ENCODE measurements at places on chromosomes 6 and 20. TPM values are rescaled to one million over a fixed set of nuclear protein-coding genes. Genes with fewer than 3 reads are reported as not detected.

Gene HSPA12B
- total RNA-seq, result 6.6 TPM

Gene NKX2-4
- not detected for total RNA-seq

Gene AHCY
- 101 TPM for total RNA-seq

Gene SIRPG
- not detected for total RNA-seq

Gene PGC
- total RNA-seq, result not detected

Gene PARD6B
- total RNA-seq, result 0.07 TPM

Gene TP53TG5
- total RNA-seq, result not detected

Gene ID4
- not detected for total RNA-seq

Gene TMEM74B
- total RNA-seq, result 1.1 TPM

Gene ULBP2
- total RNA-seq, result 7.0 TPM

Gene SLC2A10
- 11.1 TPM for total RNA-seq

Gene OR12D3
- total RNA-seq, result not detected

Gene MROH8
- 2.7 TPM for total RNA-seq

DNA sequence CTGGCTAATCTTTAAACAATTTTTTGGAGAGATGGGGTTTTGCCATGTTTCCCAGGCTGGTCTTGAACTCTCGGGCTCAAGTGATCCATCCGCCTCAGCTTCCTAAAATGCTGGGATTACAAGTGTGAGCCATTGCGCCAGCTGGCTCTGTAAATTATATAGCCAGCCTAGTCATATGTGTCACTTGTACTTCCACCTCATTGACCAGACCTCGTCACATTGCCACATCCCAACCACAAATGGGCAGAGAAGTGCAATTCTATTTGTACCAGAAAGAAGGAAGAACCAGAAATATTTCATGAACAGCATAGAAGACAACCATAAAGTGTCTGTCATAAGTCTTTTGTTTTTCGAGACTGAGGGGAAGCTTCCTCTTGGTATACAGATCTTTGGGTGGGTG is 304.9 kb upstream of the RNF24 start:
- DNase-seq, result no peak

GRCh38 chr20:57403216-57403615 is 12.0 kb downstream of the RBM38 start:
- DNase-seq, result no peak

DNA sequence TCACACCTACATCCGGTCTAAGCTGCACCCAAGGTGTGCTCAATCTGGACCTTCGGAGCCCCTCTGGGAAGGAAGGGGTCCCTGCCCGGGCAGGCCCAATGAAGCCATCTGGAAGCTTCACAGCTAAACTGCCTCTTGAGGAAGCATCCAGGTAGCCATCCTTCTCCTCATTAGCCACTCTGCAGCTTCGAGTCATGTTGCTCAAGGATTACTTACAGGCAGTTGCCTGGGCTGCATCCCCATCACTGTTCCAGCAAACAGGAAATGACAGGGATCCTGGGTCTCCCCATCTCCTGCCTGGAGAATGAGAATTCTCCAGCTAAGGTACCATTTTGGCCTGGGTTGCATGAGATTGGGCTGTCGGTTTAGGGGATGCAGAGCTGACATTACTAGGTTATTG is 91.7 kb downstream of the ERMARD start:
- DNase-seq, result no peak

GRCh38 chr6:28269492-28269891 is 2.5 kb downstream of the ZSCAN26 start:
- DNase-seq, result peak; percentile 75

DNA sequence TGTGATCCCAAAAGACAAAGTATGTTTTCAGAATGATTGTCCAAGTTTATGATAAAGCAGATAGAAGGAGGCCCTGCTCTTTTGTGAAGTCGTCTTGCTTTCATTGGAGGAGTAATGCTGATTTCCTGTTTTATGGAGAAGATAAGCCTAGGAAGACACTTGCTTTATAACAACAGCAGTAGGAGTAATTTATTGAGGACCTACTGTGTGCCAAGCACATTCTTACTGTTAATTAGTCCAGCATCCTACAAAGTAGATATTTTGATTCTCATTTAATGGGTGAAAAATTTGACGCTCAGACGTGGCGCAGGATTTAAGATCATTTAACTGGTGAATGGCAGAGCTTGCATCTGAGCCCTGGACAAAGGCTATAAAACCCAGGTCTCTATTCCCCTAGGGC is 87.6 kb downstream of the ZDHHC14 start:
- DNase-seq, result no peak

- no peak for DNase-seq
Observed at GRCh38 chr6:20693466-20694063, 159.3 kb downstream of the CDKAL1 start.

- no peak for DNase-seq
Observed at GRCh38 chr6:93177918-93178317, 241.4 kb downstream of the EPHA7 start.

DNA sequence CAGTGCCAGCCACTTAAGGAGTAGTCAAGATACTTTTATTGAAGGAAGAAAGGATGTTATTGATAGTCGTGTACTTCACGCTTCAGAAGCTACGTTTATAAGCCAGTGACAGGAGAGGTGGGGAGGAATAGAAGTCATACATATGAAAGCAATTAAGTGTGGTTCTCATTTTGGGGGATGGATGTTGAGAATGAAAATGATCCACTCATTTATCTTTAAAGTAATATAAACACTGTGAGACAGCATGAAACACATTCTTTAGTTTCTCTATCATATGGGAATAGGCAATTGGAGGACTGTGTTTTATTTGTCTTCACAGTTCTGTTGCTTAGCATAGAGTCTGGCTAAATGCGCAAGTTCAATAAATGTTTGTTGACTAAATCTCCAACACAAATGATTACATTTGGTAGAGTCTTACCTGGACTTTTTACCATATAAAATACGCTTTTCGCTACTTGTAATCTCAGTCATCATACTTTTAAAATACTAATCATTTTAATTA is 35.2 kb downstream of the AK9 start:
- DNase-seq, result no peak

DNA sequence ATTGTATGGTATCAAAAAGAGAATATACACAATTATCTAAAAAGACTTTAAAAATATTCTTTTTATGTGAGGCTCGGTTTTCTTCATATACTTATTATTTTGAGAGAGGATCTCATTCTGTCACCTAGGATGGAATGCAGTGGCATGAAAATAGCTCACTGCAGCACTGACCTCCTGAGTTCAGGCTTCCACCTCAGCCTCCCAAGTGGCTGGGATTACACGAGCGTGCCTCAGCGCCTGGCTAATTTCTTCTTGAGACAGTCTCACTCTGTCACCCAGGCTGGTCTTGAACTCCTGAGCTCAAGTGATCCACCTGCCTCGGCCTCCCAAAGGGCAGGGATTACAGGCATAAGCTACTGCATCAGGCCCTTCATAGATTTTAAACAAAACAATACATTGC is 10.7 kb downstream of the DEK start:
- no peak for DNase-seq

DNA sequence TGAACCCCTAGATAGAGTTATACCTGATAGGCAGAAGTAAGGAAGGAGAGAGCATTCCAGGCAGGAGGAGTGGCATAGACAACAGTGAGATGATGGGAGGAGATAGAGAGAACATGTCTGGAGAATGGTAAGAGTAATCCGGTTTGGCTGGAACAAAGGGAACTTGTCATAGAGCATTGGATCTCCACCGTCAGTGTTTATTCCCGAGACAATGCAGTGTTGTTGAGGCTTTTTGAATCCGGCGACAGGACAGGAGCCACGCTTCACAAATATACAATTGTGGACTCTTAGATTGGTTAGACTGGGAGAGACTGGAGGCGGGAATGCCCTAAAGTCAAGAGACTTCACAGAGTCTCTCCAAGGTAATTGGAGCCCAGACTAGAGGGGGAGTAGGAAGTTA is 119.8 kb downstream of the ANKS1A start:
- no peak for DNase-seq

GRCh38 chr6:14521141-14521540 is 403.6 kb downstream of the CD83 start:
- no peak for DNase-seq

GRCh38 chr6:15672291-15672690 is 9.5 kb upstream of the DTNBP1 start:
- DNase-seq, result no peak

DNA sequence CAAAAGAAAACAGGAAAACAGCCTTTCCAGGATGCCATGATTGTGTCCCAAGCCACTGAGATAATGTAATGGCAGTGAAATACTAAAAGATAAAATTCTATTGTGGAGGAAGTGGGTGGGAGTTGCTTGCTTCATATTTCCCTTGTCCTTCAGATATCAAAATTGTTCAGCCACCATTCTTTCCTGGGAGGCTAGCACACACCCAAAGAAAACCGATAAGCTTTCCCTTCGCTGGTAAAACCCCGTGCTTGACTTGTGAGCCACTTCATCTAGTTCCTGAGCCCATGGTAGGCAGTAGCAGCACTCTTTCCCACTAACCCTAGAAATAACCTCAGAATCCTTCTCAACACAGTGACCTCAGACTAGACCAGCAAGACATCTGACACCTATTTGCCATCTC is 357.4 kb upstream of the PLCB4 start:
- no peak for DNase-seq

GRCh38 chr20:36279362-36279761 is 26.8 kb upstream of the DLGAP4 start:
- no peak for DNase-seq

- DNase-seq, result peak; percentile 78
Observed at GRCh38 chr6:75489025-75489424, 4.6 kb downstream of the FILIP1 start.

- DNase-seq, result no peak
Observed at GRCh38 chr6:82840571-82840970, 225.1 kb downstream of the UBE3D start.

GRCh38 chr6:3616565-3617176 is 134.8 kb downstream of the PXDC1 start:
- no peak for DNase-seq

DNA sequence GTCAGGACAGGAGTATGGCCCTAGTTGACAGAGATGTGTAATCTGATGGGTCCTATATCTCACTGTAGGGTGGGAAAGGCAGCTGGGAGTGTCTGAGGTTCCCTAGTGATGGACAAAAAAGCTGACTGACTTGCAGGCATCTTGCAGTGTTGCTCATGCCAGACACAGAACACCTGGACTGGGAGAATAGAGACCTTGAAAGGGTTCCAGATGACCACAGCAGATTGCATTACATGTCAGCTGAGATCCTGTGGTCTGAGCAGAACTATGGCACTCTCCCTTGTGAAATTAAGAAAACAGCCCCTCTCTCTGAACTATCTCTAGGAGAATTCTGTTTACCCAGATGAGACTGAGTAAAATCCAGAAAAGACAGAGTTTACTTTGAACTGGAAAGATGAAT is 212.6 kb upstream of the MAN1A1 start:
- DNase-seq, result no peak

DNA sequence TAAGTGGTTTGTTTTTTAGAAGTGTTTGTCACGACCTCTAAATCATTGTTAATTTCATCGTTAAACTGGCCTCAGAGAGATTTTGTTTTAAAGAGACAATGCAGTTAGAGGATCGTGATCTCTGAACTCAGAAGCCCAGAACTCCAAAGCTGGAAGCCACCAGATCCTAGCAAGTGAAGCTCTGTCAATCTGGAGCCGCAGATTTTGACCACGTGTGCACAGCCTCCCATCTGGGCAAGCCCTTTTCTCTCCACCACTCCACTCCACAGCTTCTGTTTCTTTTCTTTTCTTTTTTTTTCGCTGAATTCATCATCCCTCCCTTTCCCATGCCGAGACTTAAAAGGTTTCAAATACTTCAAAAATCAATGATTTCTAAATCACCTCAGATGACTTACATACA is 142.2 kb upstream of the ESR1 start:
- no peak for DNase-seq

DNA sequence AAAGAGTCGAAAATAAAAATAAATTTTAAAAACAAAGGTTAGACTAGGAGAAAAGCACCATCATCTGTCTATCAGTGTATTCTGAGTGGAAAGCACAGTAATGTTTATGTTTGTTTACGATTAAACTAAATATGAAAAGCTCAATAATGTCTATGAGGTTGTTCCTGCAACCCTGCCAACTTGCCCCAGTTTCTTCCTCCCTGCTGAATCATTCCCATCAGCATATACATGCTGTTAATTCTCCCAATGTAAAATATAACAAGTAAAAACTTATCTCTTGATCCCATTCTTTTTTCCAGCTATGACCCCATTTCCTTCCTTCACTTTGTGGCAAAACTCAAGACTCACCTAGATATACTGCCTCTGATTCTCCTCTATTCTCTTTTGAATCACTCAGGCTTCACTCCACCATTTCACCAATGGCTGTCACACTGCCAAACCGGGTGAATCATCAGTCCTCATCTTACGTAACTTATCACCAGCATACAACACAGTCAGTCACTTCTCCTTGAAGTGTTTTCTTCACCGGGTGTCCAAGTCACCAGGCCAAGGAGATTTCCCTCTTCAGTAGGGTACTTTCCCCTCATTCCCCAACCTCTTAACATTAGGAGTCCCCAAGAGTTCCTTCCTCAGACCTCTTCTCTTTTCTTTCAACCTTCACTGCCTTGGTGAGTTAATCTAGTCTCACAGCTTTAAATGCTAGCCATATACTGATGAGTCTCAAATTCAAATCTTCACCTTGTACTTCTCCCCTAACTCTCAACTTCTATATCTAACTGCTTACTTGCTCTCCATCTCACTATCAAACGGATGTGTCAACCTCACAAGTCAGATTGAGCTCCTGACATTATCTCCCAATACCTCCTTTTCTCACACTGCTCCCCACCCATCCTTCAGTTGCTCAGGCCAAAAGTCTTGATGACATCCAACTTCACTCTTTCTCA is 6.2 kb downstream of the TMEM242 start:
- peak; percentile 98 for DNase-seq

- no peak for DNase-seq
Observed at GRCh38 chr6:14616656-14617055, 499.1 kb downstream of the CD83 start.

DNA sequence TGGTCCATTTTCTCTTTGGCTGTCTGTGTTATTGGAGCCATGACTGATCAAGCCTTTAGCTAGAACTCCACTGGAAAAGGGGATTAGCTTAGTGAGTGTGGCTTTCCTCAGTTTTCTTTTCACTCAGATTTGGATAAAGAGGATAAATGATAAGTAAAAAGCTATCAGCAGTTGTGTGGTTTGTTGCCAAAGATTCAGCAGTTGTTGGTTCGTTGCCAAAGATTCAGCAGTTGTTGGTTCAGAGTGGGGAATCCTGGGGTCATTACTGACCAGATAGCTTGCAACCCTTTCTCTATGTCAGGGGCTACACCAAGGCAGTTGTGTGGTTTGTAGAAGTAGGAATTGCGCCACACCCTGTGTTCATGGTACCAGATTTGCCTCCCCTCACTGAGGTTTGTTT is 107.7 kb upstream of the SCP2D1 start:
- no peak for DNase-seq

- DNase-seq, result no peak
Observed at GRCh38 chr6:165184192-165184979, 125.0 kb downstream of the C6orf118 start.

- no peak for DNase-seq
Observed at GRCh38 chr6:22747571-22747970, 178.2 kb downstream of the HDGFL1 start.

- no peak for DNase-seq
Observed at GRCh38 chr6:140956571-140957369, 1176.0 kb upstream of the GJE1 start.

GRCh38 chr6:132130626-132131298 is 179.6 kb upstream of the CCN2 start:
- peak; percentile 67 for DNase-seq
